ENCODE measurements at places on chromosomes 1 and 21.

- no peak for DNase-seq
Observed at GRCh38 chr1:87754139-87754538, 425.5 kb downstream of the LMO4 start.

- no peak for DNase-seq
Observed at GRCh38 chr21:46349134-46349760, 25.3 kb downstream of the PCNT start.

GRCh38 chr1:161962091-161962887 lies 61.4 kb downstream of the OLFML2B start:
- no peak for DNase-seq

- no peak for DNase-seq
Observed at GRCh38 chr1:37362594-37363385, 111.6 kb upstream of the ZC3H12A start.

GRCh38 chr1:64098846-64099582 lies 104.4 kb upstream of the UBE2U start:
- DNase-seq: no peak

DNA sequence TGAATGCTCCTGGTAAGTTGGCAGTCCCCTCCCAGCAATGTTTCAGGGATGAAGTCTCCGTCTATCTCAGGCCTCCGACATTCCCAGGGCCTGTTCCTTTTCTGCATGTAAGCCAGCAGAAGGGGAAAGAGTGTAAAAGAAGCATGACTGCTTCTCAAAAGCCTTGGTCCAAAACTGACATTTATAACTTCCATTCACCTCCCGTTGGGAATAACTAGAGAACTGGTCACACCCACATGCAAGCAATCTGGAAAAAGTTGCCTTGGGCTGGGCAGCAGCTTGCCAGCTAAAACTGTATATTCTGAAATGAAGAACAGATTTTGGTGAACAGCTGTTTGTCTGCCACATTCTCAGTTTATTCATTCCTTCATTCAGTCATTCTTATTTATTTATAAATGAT lies 24.2 kb upstream of the NPL start:
- DNase-seq: no peak

DNA sequence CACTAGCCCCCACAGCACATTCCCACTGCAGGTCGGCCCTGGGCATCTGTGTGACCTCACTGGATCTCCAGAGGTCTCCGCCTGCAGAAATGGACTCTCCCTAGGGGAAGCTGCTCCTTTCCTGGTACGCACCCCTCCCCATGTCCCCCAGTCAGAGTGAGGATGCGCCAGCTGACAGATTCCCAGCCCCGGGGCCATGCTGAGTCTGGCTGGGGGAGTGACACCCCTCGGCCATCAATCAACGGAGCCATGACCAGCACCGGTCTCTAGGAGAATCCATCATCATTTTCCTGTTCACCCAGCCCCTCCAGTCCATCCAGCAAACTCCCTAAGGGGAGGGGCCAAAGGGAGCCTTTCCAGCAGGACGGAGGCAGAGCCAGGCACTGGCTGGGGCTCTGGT lies 68.7 kb upstream of the PAX7 start:
- no peak for DNase-seq

GRCh38 chr1:63329621-63330330 lies 7.4 kb downstream of the FOXD3 start:
- no peak for DNase-seq

- no peak for DNase-seq
Observed at GRCh38 chr21:37842163-37842919, 73.9 kb downstream of the KCNJ6 start.

GRCh38 chr1:3368711-3369445 lies 85.6 kb upstream of the ARHGEF16 start:
- no peak for DNase-seq

- no peak for DNase-seq
Observed at GRCh38 chr1:177490786-177491185, 320.0 kb downstream of the BRINP2 start.

GRCh38 chr1:3456964-3457909 lies 2.8 kb downstream of the ARHGEF16 start:
- no peak for DNase-seq

- DNase-seq: no peak
Observed at GRCh38 chr21:14901482-14901958, 163.3 kb downstream of the NRIP1 start.

DNA sequence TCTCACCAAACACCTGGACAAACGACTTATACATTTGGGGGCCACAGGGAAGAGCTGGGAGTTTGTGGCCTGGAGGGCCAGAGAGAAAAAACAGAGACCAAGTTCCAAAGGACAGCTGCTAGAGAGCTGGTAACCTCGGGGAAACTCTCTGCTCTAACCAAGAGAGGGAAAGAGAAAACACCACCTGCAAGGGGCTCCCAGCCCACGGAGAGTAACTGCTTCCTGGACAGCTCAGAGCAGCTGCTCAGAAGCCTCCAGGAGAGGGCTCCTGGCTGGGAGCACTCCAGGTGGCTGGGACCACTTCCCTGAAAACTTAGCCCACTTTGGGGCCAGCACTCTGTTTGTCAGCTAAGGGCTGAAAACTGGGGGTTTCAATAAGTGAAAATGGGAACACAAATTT lies 154.8 kb upstream of the GRIK3 start:
- DNase-seq: no peak

DNA sequence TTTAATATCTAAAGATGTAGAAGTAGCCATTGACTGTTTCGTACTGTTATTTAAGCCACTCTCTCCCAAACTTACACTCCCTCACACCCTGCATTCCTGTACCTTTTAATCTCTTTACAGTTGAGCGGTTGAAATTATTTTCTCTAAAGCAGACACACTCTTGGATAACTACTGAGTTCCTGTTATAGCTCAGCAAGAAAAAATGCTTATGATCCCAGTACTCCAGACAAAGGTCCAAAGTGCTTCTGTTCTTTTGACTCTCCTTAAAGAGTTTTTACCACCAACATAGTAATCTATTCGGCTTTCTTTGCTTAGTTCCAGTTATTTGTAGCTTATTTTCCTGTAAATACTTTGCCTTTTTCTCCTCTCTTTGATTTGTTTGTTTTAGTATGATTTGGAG lies 100.1 kb downstream of the ATF6 start:
- no peak for DNase-seq

- DNase-seq: peak; percentile 21
Observed at GRCh38 chr1:248872752-248873408, 14.0 kb upstream of the ZNF692 start.

DNA sequence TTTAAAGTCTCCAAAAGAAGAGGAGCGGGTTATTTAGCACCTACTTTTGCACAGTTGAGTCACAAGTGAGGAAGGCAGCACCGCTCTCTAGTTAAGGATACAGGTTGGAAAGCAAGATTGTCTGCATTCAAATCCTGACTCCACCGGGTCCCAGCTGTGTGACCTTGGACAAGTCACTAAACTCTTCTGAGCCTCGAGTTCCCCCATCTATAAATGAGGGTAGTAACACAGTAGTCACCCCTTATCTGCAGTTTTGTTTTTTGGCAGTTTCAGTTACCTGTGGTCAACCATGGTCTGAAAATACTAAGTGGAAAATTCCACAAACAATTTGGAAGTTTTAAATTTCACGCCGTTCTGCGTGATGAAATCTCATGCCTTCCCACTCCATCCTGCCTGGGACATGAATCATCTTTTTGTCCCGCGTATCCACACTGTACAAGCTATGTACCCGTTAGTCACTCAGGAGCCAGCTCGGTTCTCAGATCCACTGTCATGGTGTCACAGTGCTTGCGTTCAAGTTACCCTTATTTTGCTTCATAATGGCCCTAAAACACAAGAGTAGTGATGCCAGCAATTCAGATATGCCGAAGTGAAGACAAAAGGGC lies 49.4 kb downstream of the CAPZB start:
- DNase-seq: no peak

DNA sequence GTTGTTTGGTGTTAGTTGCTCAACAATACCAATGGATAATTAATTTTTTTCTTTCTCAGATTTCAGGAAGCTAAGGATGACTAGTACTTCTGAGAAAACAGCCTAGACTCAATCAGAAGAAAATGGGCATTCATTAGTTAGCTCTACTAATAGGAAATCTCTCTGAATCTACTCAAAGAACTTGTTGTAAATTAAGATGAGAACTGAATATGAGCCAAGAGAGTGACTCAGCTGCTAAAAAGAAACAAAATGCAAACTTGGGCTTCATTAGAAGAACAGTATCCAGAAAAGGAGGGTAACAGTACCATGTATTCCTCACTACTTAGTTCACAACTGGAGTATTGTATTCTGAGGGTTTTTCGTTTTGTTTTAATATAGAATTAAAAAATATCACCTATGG lies 12.5 kb downstream of the FOXJ3 start:
- DNase-seq: no peak

- no peak for DNase-seq
Observed at GRCh38 chr1:93753791-93754763, 72.4 kb upstream of the BCAR3 start.

GRCh38 chr1:14486401-14487201 lies 111.9 kb upstream of the KAZN start:
- DNase-seq: no peak

DNA sequence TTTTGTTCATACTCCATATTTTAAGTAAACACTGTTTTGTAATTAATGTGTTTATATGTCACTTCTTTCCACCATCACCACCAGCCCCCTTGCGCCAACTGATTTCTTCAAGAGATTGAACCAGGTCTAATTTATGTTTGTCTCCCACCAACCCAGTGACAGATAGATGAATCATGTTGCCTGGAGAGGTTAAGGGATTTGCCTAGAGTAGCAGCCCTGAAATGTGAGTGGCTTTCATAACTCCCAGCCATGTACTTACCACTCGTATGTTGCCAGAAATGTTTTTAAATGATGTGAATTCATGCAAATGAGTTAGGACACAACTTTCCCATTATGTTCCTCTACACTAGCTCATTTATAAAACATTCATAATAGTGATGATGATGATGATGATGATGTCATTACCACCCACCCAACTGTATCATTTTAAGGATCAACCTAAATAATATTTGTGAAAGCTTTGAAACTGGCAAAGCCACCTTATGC lies 86.9 kb downstream of the LRRC8D start:
- DNase-seq: no peak

DNA sequence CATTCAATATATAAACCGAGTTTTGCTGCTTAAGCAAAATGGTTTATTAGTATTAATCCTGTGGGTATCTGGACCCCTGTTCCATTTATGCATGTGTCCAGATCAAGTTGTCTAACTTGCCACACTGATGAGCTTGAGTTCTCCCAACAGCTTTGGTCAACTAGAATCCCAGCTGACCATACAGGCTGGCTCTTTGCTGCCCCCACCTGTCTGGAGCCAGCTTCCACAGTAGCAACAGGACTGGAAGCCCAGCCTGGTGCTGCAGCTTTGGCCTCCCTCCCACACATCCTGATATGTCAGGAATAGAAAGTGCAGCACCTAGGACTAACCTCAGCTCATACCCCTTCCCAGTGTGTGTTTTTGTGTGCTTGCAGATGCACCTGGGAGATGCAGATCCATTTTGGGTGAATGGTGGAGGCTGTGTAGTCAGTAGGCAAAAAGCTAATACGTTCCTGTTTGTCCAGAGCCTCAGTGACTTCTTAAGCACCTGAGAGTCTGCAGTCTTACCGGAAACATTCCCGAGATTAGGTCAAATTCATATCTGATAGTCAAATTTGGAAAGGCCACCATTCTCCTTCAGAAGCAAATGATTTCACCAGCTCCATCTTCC lies 40.9 kb upstream of the BEND5 start:
- DNase-seq: peak; percentile 42

GRCh38 chr1:175773571-175773970 lies 30.2 kb upstream of the TNR start:
- no peak for DNase-seq

- DNase-seq: peak; percentile 92
Observed at GRCh38 chr1:85259118-85259911, at the start of gene C1orf52. C1orf52 (minus strand) TSS chr1:85259662; CDS start chr1:85259633, 29 bp downstream.

GRCh38 chr1:91527266-91527765 lies 26.7 kb downstream of the CDC7 start:
- DNase-seq: no peak

DNA sequence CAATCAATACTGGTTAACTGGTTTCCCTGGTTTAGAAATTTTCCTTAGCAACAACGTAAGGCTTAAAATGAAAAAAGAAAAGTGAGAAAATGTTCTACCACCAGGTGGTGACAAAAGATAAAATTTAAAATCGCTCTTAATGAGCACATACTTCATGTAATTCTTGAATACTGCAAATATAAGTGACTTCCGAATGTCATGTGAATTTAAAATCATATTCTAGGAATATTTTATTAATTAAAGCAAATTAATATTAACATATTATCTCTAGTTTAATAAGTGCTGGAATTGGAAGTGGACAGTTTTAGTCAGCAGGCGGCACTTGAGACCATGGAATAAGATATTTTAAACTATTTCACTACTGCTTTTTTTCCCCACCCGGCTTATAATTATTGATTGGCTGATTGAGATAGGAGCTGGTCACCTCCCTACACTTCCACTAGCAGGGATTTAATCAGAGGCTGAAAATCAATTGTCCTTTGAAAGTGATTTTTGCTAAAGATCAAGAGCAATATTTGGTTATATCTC lies 5.0 kb upstream of the ADAMTS1 start:
- no peak for DNase-seq

- no peak for DNase-seq
Observed at GRCh38 chr1:51331206-51332100, 1.1 kb upstream of the TTC39A start.

DNA sequence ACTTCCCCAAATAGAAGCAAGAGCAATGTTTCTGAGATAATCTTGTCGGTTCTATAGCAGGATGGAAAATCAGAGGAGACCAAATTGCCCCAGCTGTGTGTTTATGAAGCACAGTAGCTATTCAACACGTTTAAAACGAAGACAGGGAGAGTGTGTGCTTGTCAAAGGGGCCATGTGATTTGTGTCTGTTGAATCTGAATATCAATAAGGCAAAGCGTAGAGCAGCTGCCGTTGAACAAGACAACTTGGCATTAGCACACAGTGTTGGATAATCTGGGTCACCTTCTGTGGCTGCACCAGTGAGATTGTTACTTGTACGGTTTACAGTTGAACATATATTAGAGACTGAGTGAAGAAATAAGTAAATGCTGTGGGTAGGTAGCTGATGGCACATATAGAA lies 1.0 kb downstream of the CRB1 start:
- peak; percentile 53 for DNase-seq

DNA sequence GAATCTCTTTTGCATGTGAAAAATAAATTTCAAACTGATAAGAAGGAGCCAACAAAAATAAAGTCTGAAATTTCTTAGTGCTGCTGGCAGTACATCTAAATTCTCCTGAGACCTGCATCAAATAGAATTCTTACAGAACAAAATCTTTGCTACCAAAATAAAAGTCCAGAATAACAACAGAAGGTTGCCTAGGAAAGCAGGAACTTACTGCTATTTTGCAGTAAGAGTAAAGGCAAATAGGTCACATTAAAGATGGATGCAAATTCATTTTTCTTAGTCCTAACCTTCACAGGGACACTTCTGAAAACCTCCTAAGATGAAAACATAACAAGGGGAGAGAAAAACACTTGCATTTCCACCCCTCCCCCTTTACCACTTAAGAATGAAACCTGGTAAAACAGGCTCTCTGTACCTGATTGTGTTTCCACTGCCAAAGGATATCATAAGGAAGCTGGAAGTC lies 59.0 kb downstream of the RUSC1 start:
- DNase-seq: no peak

- no peak for DNase-seq
Observed at GRCh38 chr1:217770918-217771317, 139.8 kb downstream of the SPATA17 start.

Data from hippocampal formation (tissue), 2 donors.